Uterus (tissue), 4 donors: ENCODE measurements at places on chromosomes 1 and 21. TPM values are rescaled to one million over a fixed set of nuclear protein-coding genes. Genes with fewer than 3 reads are reported as not detected.

CYP4B1 gene
- total RNA-seq, result 6.1 TPM

PLEKHA6 gene
- 9.4 TPM for total RNA-seq

TRIM45 gene
- total RNA-seq, result 6.4 TPM

SPATA45 gene
- not detected for total RNA-seq

ABCG1 gene
- total RNA-seq, result 51.7 TPM

YRDC gene
- total RNA-seq, result 12.0 TPM

NPHP4 gene
- 1.3 TPM for total RNA-seq

FAM229A gene
- total RNA-seq, result 14.4 TPM

LCE1B gene
- total RNA-seq, result not detected
